M059J (cell line): ENCODE measurements at places on chromosomes 5 and 9.

DNA sequence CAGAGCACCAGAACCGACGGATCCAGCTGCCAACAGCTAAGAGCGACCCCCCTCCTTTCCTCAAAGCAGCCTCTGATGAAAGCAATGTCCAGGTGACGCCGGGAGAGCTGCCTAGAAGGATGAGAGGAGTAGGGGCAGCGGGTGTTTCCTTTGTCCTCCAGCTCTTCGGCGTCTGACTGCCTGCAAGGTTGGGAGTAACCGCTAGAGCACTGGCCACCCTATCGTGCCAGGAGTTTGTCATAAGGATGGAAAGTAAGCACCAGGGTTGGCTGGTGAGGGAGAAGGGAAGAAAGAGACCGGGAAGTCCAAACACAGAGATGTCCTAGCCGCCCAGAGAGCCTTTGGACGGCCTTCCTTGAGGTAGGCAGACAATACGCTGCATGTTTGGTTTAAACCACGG lies 10.8 kb downstream of the MRPL36 start:
- no peak for DNase-seq

GRCh38 chr9:89525446-89526374 lies 27.8 kb upstream of the SEMA4D start:
- DNase-seq: no peak

DNA sequence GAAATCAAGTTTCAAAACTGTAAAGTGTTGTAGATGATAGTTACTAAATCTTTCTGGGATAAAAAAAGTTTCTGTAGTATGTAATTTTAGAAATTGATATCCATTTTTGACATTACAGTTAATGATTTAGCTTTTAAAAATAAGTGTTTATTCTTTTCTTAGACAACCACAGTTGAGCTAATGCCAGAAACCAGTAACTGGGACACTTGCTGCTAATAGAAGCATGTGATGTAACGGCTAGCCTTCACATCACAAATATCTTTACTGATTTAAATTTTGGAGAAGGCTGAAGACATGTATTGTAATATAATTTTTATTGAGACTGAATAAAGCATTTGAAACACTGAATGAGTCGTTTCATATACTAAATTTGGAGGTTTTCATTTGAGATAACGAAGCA lies 18.8 kb downstream of the CSNK1G3 start:
- DNase-seq: no peak

DNA sequence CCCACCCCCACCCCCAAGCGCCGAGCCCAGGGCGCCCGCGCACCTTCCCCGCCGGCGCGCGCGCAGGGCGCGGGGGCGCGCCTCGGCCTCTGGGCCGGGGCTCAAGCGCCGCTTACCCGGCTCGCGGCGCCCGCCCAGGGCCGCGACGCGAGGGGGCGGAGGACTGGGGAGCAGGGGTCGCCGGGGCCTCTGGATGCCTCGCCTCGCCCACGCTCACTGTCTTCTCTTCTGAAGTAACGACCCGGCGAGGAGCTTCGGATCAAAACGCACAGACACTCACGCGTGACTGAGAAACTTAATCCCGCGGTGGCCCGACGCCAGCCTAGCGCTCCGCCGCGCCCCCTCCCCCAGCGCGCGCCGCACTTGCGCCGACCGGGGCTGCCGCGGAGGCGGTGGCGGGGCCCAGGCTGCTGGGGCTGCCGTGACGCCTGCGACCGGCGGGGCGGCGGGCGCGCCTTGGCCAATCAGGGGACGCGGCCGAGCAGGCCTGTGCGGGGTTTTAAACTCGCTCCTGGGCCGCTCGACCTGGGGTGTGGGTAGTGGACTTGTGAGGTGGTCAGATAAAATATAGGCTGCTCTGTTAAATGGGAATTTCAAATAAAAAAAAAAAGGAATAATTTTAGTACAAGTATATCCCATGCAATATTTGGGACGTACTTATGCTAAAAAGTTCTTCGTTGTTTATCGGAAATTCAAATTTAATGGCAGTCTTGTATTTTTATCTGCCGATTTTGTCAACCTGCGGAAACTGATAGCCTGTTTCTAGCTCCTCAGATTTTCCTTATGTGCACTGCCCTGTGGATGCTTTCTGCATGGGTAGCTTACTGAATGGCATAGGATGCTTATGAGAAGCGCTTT lies at the start of gene MPDZ:
TSS of gene MPDZ (minus strand) at position 409 of the 858 bp plus-strand sequence. CDS start 29,377 bp downstream, outside the sequence.
- DNase-seq: peak; percentile 60

DNA sequence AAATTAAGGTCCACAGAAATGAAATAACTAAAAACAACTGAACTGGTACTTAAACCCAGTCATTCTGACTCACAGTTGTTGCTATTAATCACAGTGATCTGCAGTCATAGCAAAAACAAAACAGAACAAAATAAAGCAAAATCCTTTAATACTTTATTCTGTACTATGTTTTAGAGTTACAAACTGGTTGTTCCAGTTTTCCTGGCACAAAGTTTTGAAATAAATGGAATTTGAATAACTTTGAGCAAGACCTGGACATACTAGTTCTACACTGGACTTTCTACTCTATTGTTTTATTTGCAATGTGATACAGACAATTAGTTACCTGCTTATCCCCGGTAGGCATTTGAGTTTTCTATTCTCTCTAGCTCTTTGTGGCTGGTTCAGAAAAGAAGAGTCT lies 147.9 kb downstream of the DMRT2 start:
- no peak for DNase-seq

DNA sequence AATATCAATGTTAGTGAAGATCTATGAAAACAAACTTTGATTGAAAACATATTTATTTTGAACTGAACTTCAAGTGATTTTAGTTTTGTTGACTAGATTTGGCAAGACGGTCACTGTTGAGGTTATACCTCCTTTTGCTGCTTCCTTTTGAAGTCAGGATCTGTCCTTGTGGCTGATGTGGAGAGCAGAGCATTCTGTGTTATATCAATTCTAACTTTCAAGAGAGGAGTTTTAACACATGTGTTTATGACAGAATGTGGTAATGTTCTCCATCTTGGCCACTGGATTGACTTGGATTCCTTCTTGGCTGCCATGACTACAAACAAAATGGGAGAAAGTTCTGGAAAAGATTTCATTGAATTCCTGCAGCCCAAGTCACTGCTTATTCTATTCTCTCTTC lies 104.0 kb upstream of the ACTBL2 start:
- no peak for DNase-seq

DNA sequence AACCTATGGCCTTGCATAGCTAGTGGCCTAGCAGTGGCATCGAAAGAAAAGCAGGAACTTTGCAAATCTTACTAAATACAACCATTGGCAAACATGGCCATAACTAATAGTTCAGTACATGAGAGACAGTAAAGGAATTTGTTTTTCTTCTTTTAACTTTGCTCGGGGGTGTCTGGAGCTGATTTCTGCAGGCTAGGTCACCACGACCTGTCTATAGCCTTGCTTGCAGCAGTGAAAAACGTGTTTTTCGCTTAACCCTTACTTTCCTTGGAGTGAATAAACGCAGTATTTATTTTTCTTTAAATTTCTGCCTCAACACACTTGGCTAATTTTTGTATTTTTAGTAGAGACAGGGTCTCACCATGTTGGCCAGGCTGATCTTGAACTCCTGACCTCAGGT lies 19.9 kb downstream of the NAIF1 start:
- no peak for DNase-seq

GRCh38 chr9:23784962-23785361 lies 41.1 kb downstream of the ELAVL2 start:
- no peak for DNase-seq

- DNase-seq: peak; percentile 90
Observed at GRCh38 chr9:21801683-21802417, 586 bp upstream of the MTAP start.

- no peak for DNase-seq
Observed at GRCh38 chr5:92599217-92599810, 981.7 kb downstream of the NR2F1-AS1 start.

GRCh38 chr5:31059889-31060288 lies 133.6 kb upstream of the CDH6 start:
- no peak for DNase-seq

DNA sequence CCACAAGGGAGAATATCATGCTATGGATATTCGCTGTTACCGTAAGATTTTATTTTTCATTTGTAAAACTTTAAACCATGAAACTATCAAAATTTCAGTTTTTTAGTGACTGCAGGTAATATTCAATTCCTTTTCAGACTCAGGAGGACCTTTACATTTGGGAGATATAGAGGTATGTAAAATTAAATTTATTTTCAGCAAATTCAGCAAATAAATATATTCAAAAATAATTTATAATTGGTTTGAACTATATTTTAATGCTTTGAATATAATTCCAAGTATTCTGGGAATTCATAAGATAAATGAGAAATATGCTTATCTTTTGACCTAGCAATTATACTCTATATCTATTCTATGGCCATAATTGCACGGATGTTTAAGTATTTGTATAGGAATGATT lies 7.6 kb downstream of the RFESD start:
- DNase-seq: no peak
